ENCODE measurements at places on chromosomes 4 and X. TPM values are rescaled to one million over a fixed set of nuclear protein-coding genes. Genes with fewer than 3 reads are reported as not detected.

IQCM gene
- not detected for total RNA-seq

ZIC3 gene
- total RNA-seq, result not detected

CPZ gene
- not detected for total RNA-seq

PNCK gene
- 1.2 TPM for total RNA-seq

LDOC1 gene
- total RNA-seq, result 6.2 TPM

MEPE gene
- total RNA-seq, result not detected
